ENCODE measurements at places on chromosomes 3 and 15.

GRCh38 chr3:40299721-40300335 is 9.7 kb upstream of the EIF1B start:
- no peak for DNase-seq

- DNase-seq, result no peak
Measured at GRCh38 chr15:95604634-95605036, 725.9 kb upstream of the NR2F2 start.

GRCh38 chr15:70584441-70584837 is 178.9 kb downstream of the UACA start:
- no peak for DNase-seq

GRCh38 chr3:125313060-125313635 is 62.0 kb downstream of the ZNF148 start:
- DNase-seq, result no peak

DNA sequence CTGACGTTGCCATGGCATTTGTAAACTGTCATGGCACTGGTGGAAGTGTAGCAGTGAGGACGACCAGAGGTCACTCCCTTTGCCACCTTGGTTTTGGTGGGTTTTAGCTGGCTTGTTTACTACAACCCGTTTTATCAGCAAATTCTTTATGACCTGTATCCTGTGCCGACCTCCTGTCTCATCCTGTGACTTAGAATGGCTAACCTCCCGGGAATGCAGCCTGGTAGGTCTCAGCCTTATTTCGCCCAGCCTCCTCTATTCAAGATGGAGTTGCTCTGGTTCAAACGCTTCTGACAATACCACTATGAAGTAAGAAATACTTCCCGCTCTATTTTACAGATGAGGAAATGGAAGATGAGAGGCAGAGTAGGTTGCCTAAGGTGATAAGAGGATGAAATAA is 16.6 kb downstream of the PAQR9 start:
- DNase-seq, result no peak

- DNase-seq, result no peak
Measured at GRCh38 chr3:13495351-13495813, 15.3 kb downstream of the HDAC11 start.

- peak; percentile 69 for DNase-seq
Measured at GRCh38 chr3:69082805-69083204, 1.9 kb upstream of the ARL6IP5 start.

DNA sequence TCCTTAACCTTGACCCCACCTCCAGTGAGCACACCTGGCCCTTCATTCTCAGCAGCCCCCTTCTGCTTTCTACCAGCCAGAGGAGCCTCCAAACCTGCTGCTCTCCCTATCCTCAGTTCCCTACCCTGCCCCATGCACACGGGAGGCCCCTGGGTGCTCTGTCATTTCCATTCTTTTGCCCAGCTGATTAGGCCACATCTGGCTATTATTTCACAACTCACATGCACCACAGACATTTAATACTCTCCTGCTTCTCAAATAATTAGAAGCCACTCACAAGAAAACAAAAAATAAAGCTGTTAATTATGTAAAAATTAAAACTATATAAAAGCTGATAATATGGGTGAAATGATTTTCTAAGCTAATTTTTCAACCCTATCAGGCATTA is 50.7 kb downstream of the MYLK start:
- no peak for DNase-seq

- no peak for DNase-seq
Measured at GRCh38 chr3:194685065-194685717, 492 bp upstream of the FAM43A start.

- DNase-seq, result no peak
Measured at GRCh38 chr15:91407269-91407889, 307.3 kb downstream of the SV2B start.

- DNase-seq, result no peak
Measured at GRCh38 chr15:90344662-90345061, 7.4 kb upstream of the ZNF774 start.

- DNase-seq, result no peak
Measured at GRCh38 chr3:172133838-172134237, 94.5 kb downstream of the FNDC3B start.

GRCh38 chr3:192514081-192514753 is 213.1 kb downstream of the FGF12 start:
- no peak for DNase-seq

DNA sequence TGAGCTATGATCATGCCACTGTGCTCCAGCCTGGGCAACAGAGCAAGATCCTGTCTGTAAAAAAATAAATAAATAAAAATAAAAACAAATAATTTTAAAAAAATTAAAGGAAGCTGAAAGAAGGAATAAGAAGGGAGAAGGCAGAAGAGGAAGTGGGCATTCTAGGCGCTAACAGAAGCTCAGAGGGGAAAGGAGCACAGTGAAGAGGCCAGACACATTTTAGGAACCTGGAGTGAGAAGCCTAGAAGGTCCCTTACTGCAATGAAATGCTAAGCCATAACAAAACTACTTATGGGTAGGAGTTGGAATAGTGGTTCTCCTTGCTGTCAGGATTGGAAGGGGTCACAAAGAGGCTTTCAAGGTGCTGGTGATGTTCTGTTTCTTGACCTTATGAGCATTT is 64.0 kb downstream of the ITGB5 start:
- DNase-seq, result no peak

- no peak for DNase-seq
Measured at GRCh38 chr3:191770541-191770940, 309.6 kb downstream of the PYDC2 start.

- no peak for DNase-seq
Measured at GRCh38 chr3:128400671-128401070, 66.0 kb downstream of the DNAJB8 start.

GRCh38 chr15:63291507-63291906 is 14.1 kb downstream of the APH1B start:
- no peak for DNase-seq

DNA sequence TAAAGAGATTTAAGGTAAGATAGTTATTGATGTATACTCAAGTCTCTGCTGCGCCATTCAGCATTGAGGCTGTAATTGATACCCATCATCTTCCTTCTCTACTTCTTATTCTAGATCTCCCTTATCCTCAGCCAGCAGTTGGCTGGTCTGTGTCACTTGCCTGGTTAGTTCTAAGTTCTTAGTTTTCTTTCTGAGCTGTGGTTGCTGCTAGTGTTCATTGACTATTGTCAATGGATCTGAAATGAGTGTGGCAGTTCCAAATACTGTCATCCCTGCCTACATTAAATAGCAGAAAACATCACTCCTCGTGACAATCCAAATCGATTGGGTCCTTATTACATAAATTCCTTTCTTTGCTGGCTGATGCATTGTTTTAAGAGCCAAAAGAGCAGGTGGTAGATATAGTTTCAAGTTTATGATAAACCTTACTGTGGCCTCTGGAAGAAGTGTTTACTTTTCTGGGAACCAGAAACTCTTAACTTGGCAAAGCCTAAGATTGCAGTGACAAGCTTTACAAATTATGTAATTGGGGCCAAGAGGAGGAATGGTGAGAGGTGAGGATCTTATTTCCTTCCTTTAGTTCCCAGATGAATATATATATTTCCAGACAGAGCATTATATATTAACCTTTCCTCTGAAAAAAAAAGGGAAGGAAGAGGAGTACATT is 168.0 kb downstream of the GMNC start:
- DNase-seq, result no peak

- no peak for DNase-seq
Measured at GRCh38 chr3:145981056-145981455, 179.9 kb downstream of the PLOD2 start.

- DNase-seq, result peak; percentile 40
Measured at GRCh38 chr3:14142567-14143270, 17.9 kb downstream of the TMEM43 start.

DNA sequence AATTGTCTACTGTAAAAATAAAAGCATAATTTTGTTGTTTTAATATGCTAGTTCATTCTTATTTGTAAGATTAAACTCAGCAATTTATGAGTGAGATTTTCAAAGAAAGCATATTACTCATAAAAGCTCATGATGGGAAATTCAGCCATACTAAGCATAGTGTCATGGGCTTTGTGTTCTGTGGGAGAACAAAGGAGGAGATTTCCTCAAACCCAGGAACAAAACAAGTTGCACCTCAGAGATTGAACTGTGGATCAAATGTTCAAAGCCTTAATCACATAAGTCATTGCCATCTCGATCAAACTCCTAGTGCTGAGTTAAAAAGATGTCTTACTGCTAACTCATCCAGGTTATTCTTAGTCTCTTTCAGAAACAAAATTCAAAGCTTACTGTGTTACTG is 85.6 kb upstream of the PDZRN3 start:
- DNase-seq, result no peak

GRCh38 chr3:174424656-174425055 is 434.5 kb upstream of the NAALADL2 start:
- DNase-seq, result no peak

DNA sequence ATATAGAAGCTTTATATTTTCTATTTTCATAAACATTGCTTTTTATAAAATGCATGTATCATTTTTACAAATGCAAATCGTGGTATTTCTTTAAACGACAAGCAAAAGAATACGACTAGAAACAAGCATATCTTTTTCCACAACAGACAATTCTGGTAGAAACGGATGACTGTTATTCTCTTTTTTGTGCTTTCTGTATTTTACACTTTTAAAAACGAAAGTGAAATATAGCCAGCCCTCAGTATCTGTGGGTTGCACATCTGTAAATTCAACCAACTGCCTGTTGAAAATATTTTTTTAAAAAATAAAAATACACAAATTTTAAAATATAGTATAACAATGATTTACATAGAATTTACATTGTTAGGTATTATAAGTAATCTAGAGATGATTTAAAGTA is 61.3 kb downstream of the PRTG start:
- no peak for DNase-seq

DNA sequence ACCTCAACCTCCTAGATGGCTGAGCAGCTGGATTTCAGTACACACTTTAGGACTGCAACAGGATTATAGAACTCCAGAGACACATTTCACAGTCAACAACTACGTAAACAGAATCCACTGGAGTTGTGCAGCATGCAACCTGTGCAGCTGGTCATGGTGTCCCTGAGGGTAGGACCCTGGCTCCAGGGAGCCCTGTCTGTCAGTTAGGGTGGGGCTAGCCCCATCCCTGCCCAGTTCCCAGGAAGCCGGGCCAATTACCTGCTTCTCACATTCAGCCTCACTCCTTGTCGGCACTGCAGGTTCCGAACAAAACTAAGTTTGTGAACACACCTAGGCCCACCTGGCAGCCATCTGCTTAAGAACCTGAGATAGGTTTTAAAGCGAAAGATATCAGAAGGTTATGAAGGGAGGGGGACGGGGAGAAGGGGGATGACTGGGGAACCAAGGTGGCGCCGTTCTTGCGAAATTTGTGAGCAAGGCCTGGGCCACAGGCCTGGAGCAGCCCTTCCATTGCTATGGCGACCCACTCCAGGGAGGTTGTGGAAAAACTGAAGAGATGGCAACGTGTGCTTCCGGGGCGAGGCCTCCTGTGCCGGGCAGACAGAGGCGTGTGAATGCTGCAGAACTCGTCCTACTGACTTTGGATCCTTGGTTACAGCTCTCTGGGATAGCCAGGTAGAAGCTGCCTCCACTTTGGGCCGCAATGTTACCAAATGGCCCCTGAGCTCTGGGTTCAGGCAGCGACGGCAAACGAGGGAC is 25.3 kb downstream of the ACSBG1 start:
- DNase-seq, result no peak

- no peak for DNase-seq
Measured at GRCh38 chr3:10492364-10493201, 12.8 kb downstream of the ATP2B2 start.

DNA sequence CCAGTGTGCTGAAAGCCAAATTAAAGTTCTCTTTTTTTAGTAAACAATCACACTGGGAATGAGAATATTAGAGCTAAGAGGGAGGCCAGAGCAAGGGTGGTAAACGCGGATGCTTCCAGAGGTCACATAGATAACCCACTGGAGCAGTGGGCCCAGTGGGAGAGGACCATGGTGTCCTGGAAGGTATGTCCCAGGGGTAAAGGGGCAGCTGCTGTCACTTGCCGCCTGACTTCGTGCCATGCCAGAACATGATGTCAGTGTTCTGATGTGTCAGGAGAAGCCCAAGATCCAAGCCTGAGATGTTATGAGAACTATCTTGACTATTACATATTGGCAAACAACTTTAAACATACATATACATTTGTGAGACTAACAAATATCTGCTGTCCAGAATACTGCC is 211.9 kb upstream of the IL12A start:
- DNase-seq, result no peak

DNA sequence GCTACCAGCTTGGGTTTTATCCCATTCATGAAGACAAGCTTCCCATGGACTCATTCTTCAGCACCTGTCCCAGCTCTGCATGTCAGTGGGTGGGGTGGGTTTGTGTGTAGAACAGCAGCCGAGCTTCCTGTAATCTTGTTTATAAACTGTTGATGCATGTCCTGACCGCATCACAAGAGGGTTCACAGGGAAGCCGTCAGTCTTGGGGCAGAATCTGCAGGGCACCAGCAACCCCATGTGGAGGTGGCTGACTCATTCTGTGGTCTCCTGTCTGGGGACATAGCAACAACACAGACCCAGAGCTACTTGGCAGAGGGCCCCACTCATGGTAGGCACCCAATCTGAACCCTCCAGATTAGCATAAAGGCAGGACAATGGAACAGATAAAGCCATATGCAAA is 35.6 kb downstream of the DAPK2 start:
- peak; percentile 76 for DNase-seq

DNA sequence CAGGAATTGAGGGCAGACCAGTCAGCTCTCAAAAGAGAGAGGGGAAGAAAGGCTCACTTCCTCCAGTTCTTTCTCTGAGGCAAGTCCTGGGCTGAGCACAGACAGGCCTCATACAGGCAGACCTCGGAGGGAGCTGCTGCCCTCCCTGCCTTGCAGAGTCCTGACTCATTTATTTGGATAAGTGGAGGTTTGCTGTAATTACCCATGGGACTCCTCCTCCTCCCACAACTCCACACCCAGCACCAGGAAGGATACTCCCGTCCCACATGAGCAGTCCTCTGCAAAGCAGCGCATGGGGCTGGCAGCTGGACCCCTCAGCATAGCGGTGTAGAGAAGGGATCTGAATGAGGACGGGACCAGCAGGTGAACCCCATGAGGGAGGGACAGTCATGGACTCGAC is 13.4 kb upstream of the SCN10A start:
- no peak for DNase-seq

DNA sequence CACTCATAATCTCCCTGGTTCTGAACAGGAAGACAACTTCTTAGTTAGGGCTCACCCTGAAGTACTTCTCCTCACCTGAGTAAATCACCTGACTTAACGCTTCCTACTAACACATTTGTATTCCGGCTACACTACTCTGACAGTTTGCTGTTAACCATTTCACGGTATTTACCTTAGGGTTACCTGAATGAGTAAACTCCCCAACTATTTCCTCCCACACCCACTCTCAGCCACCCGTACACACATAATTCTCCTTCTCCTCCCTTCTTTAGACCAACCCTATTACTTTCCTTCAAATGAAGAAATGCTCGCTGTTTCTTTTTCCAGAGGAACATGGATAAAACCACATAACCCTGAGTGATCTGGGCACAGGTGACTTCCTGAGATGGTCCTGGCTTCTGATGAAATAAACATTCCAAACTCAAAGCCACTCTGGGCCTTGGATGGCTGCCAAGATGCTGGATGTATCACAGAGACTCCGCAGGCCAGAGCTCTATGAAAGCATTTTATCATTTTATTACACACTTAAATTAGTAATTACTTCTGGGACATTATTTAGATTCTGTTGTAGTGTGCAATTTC is 183.6 kb upstream of the ATP11B start:
- DNase-seq, result no peak

Data from stimulated activated CD4-positive, alpha-beta T cell treated with anti-CD3 and anti-CD28 coated beads, Interleukin-12 subunit alpha, Interleukin-12 subunit beta, amount 100 ng/mL, for 48 hours (primary cell).